ENCODE measurements at places on chromosomes 13 and 19.

DNA sequence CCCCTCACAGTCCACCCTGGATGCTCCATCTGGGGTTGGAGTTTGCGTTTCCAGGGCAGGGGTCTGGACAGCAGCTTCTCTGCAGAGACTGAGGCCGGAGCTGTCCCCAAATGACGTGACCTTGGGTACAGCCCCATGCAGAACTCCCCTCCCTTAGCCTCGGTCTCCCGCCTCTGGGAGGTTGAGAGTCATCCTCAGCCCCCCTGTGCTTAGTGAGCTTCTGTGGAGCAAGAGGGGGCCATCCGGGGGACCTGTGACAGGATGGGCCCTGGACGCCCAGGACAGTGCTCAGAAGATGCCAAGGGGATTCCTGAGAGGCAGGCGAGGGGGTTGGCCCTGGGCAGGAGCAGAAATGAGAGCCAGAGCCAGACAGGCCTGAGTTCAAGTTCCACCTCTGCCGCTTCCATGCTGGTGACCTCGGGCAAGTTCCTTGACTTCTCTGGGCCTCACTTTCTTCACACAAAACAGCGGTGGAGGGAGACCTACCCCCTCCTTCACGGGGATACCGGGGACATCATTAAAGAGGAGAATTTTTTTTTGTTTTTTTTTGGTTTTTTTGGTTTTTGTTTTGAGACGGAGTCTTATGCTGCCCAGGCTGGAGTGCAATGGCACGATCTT, 20.3 kb downstream of the SMIM24 start:
- DNase-seq, result no peak

GRCh38 chr13:94696171-94696570, 16.2 kb downstream of the SOX21 start:
- DNase-seq, result no peak

DNA sequence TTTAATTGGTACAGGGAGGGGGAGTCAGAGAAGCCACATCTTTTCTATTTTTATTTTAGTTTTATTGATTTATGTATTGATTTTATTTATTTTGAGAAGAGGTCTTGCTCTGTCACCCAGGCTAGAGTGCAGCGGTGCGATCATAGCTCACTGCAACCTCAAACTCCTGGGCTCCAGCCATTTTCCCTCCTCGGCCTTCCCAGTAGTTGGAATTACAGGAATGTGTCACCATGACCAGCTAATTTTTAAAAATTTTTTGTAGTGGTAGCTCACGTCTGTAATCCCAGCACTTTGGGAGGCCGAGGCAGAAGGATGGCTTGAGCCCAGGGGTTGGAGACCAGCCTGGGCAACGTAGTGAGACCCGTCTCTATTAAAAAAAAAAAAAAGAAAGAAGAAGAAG, 4.1 kb downstream of the IL27RA start:
- no peak for DNase-seq

- DNase-seq, result no peak
These were observed 6.3 kb upstream of the WTIP start for GRCh38 chr19:34475026-34475974.

DNA sequence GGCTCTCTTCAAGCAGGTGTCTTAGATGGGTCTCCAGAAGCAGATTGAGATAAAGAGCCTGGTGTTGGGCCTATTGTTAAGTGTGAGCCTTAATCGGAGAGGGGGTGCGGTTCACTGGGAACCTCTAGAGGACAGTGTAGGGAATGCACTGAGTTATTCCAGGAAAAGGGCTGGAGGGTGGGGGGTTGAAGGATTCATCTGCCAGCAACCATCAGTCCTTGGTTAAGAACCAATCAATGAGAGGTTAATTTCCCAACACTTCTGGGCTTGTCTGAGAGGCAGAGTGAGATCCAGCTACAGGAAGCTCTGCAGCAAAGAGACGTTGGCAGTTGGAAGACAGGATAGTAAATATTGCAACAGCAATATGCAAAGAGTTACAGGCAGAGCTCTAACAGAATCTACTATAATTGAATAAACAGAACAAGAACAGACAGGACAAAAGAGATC, 28.7 kb downstream of the CYP4F2 start:
- DNase-seq, result peak; percentile 75

GRCh38 chr19:16901491-16902175, 12.8 kb downstream of the F2RL3 start:
- DNase-seq, result no peak

DNA sequence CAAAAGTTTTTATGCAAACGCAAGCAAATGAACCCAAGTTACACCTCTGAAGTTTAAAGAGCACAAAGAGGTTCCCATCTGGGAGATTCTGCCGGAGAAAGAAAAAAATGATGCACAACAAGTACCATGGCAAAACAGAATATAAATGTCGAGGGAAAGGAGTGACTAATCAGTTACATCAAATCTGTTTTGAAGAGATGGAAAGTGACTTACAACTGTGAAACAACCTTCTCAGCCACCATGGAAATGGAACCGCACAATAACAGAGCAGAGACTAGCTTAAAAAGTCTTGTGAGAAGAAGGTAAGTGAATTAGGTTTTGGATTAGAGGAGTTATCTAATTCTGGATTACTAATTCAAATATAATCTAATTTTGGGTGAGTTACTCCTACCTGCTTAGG, 2.4 kb downstream of the HSPH1 start:
- DNase-seq, result no peak

DNA sequence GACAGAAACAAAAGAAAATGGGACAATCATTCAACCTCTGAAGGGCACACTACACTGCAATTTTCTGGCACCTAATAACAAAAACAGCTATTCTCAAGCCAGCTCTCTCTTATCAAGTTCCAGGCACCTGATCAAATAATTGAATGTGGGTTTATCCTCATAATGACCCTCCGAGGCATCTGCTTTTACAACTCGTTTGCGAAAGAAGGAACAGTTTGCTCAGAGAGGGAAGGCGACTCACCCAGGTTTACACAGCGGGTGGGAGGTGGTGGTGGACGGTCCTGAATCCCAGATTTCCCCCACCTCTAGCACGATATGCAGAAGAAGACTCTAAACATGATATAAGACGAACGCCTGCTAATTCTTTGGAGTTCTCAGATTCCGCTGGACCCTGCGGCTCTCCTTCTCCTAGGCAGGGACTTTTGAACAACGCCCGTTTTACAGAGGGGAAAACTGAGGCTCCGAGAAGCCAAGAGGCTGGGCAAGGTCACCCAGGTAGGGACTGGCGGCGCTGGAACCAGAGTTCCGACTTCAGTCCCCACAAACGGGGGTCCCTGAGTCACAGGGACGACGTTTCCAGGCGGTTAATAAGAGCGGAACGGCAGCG, 641 bp downstream of the SGTA start:
- no peak for DNase-seq

GRCh38 chr13:21240586-21240985, 64.1 kb downstream of the MRPL57 start:
- DNase-seq, result no peak

DNA sequence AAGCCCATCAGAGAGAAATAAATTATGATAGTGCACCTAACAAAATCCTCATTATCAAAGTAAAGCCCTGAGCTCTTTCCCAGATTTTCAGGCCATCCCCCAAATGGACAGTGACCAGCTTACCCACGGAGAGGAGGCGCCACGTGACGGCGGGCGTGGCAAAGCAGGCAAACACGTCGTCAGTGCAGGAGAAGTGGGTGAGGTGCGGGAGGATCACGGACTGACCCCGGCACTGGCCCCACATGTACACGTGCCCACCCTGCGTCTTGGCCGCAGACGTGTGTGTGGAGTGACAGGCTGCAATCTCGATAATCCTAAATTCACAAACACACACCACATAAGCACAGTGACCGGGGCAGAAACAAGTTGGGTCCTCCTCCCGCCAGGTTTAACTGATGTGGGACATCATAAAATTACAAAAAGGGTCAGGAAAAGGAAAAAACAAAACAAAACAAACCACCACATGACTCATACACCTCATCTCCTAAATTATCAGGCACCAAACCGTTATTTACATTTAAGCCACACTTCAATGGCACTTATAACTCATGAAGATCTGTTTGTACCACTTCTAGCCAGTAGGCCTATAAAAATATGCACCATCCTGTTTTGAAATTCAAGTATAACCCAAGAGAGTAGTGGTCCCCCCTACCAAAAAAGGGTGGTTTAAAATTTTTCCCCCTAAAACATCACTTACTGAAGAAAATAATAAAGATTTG, 30.1 kb downstream of the RCBTB2 start:
- DNase-seq, result no peak

DNA sequence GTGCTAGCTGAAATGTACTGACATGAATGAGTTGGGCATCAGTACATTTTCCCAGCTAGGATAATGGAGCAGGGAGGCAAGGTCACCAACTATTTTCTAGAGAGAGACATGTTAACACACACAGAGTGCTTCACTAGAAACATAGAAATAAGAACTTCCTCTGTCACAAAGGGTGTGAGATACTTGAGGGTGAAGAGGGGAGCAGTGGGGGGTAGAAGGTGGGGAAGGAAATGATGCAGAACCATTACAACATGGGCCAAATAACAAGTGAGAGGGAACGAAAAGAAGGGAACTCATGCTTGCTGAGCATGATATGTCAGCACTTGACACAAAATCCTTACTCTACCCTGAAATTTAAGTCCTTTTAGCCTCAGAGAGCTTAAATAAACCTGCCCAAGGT, 87.8 kb upstream of the RFC3 start:
- no peak for DNase-seq

DNA sequence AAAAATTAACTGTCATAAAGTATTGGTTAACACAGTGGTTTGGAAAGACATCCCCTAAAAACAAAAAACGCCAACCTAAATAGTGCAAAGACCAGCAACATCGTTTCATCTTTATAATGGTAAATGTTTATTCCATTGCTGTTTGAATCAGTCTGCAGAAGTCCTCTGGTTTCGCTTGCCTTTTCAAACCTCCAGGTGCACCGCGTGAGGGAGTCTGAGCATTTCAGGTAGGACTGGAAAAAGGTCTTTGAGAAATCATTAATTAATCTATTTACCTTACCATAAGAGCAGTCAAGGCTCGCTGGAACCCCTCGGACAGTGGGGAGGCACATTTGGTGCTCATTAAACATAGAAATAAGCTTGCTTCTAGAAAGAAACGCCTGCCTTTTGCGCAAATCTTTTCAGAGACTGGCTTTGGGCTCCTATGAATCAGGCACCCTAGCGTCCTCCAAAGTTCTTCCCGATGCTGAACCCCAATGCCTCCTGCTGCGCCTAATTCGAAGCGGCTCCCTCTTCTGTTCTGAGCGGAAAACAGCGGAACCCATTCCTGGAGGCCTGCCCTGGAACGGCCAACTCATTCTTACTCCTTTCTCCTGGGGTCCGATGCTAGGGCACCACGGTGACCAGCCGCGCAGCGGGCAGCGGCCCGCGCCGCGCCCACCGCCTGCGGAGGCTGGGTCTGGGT, 951 bp upstream of the MTUS2 start:
- no peak for DNase-seq

DNA sequence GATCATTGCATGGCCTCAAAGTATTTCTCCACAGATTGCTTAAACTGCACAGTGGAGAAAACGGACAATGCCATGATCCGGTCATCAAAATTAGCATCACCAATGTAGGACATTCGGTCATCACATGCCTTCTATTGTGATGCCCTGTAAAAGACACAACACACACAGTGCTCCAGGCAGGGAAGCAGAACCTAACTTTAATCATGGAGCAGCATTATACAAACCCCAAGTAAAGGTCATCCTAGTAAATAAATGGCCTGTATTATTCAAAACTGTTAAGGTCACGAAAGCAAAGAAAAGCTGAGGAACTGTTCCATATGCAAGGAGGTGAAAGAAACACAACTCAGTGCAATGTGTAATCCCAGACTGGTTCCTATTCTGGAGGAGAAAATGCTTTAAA, 42.2 kb downstream of the TGDS start:
- no peak for DNase-seq

- peak; percentile 84 for DNase-seq
These were observed 7.8 kb upstream of the SERTAD1 start for GRCh38 chr19:40433391-40434216.

DNA sequence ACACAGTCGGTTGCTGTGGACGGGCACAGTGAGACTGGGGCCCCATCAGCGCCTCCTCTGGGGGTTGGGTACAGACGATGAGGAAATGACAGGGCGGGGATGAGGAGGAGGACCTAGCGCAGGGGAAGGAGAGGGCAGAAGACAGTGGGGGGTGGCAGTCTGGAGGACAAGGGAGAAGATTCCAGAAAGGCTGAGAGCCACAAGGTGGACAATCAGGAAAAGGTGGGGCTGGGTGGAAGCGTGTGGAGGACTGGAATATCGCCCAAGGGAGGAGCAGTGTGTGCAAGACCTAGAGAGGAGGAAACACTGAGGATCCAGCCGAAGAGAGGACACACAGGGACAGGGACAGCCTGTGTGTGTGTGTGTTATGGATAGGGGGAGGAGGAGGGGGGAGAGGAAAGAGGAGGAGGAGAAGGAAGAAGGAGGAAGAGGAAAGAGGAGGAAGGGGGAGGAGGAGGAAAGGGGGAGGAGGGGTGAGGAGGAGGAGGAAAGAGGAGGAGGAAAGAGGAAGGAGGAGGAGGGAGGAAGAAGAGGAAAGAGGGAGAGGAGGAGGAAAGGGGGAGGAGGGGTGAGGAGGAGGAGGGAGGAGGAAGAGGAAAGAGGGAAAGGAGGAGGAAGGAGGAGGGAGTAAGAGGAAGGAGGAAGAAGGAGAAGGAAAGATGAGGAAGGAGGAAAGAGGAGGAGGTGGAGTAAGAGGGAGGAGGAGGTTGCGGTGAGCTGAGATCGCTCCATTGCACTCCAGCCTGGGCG, 15.8 kb upstream of the GARIN5A start:
- DNase-seq, result peak; percentile 73

GRCh38 chr13:70375718-70376117, 267.5 kb upstream of the KLHL1 start:
- no peak for DNase-seq

- DNase-seq, result no peak
These were observed 17.1 kb downstream of the ACTL9 start for GRCh38 chr19:8681345-8682029.

DNA sequence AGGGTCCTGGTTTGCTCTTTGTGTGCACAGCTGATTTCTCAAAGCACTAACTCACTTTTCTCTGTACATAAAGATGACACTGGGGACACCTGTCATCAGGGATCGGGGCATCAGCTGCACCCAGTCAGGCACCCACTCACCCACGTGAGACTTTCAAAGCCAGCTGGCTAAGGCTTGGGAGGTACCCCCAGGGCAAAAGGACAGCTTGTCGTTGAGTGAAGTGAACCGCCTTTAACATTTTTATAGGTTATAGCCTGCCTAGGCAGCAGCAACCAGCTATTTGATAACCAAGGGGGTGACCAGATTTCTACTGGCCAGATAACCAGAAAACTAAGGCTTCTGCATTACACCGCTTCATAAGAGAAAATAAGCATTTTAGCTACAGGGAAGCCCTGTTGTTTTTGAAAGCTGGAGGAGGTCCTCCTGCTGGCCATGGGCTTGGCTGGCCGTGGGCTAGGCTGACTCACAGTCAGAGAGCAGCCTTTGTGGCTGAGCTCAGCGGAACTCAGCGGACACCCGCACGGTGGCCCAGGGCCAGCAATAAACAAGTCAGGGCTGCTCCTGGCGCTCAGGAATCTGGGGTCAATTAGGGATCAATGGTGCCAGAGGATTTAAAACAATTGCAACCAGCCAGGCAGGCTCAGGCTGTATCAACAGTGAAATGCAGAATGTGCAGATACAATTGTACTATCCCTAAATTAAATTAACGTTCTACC, 57.1 kb downstream of the ALOX5AP start:
- DNase-seq, result no peak

DNA sequence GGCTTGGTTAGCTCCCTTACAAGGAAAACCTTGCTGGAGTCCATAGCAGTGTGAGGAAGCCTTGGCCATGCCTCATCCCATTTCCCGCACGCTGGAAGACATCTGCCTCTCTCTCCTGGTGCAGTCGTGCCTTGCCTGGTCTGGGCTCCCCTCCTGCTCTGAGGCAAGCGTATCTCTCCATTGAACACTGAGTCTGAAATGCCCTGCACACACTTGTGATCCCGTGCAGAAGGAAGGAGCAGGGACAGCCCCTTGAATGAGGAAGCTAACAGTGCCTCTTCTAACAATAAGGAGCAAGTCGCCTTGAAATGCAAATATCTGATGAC, 407 bp upstream of the ZNF440 start:
- DNase-seq, result no peak

Data from activated effector memory CD4-positive, alpha-beta T cell treated with anti-CD3 and anti-CD28 coated beads, Interleukin-2, amount 50 U/mL, for 16 hours (primary cell).